ENCODE measurements at places on chromosomes 4 and X. TPM values are rescaled to one million over a fixed set of nuclear protein-coding genes. Genes with fewer than 3 reads are reported as not detected.

PAGE5 gene
- total RNA-seq, result not detected

PRDM8 gene
- 1.0 TPM for total RNA-seq

H2BW2 gene
- not detected for total RNA-seq

MAGEA2 gene
- not detected for total RNA-seq

CETN2 gene
- 27.9 TPM for total RNA-seq

BRS3 gene
- not detected for total RNA-seq

GPR119 gene
- not detected for total RNA-seq

NSD2 gene
- 45.3 TPM for total RNA-seq

DNA sequence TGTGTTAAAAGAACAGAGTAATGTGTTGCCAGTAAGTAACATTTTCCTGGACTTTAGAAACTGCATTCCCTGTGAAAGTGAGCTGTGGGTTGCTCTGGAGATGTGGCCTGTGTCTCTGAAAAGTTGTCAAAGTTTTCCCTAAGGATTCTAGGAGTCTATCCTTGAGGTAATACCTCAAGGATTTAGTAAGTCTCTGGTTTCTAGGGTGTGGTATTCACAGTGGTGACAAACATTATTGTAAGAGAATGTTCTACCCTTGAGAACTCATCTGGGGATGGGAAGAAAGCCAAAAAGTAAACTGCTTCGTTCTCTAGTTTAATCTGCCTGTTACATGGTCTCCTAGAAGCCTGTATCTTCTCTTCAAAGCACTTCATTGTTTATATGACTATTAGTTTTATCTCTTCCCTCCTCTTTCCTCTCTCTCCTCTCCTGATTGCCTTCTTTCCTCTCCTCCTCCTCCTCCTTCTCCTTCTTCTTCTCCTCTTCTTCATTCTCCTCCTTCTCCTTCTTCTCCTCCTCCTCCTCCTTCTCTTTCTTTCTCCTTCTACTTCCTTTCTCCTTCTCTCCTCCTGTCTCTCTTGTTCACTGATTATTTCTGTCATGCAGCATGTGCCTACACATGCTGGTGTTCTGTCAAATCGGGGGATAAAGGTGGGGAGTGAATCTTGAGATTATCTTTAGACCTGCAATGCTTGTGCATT is 321.3 kb downstream of the PTTG2 start:
- no peak for DNase-seq

GRCh38 chrX:96436105-96436504 is 248.5 kb upstream of the DIAPH2 start:
- DNase-seq, result no peak

DNA sequence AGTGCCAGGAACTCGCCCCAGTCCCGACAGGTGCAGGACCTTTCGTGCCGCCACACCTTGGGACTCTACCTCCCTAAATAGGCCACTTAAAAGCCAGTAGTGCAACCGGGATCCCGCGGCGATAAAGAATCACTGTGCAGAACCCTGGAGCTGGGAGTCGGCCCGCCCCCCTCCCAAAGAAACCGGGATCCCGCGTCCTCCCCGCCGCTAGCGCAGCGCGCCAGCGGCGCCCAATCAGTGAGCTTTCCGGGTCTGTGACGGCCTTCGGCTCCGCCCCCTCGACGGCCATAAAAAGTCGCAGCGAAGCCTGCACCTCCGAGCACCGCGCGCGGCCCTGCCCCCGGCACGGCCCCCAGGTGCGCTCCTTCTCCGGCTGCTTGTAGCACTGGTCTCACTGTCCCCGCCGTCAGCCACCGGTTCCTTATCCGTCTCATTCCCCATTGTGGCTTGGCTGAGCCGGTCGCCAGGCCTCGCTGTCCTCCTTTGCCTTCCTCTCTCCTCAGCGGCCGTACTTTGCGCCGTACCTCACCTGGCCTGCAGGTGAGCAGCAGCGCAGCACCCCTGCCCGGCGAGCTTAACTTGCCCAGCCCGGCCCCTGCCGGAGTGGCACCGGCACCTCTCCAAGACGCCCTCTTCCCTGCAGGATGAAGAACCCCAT is at the start of gene LRAT:
TSS of gene LRAT (plus strand) at position 318 of the 658 bp plus-strand sequence. CDS start at position 645, 327 bp downstream.
- peak; percentile 44 for DNase-seq

DNA sequence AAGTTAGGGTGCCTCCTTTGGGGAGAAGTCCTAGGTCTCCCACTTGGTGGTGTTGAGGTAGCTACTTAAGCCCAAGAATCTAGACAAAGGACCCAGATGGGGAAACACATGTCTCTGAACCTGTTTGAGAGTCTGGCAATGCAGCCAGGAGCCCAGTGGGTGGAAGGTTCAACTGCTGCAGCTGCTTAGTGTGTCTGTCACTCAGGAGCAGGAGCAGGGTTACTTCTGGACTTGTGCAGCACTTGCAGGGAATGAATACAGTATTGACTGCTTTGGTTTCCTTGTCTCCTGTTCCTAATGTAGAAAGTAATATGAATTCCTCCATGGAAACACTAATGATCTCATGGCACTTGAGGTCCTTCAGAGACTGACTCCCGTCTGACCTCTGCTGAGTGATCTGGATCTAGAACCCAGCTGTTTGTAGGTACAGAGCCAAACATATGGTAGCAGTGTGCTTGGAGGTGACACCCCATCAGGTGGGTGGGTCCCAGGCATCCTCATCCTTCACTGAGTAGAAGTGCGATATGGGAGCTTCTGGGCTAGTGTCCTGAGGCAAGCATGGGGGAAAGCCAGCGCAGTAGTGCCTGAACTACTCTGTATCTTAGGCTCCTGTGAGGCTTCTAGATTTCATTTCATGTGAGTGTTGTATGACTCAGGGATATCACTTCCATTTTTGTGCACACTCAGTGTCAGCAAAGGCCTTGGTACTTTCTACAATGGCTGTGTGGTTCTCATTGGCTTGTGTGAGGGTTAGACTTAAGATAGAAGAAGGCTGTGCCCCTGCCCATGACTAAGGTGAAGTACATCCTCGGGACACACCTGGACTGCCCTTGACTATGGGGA is 85.0 kb upstream of the WDR1 start:
- DNase-seq, result no peak

GRCh38 chrX:136176399-136176825 is 29.1 kb downstream of the FHL1 start:
- DNase-seq, result no peak

DNA sequence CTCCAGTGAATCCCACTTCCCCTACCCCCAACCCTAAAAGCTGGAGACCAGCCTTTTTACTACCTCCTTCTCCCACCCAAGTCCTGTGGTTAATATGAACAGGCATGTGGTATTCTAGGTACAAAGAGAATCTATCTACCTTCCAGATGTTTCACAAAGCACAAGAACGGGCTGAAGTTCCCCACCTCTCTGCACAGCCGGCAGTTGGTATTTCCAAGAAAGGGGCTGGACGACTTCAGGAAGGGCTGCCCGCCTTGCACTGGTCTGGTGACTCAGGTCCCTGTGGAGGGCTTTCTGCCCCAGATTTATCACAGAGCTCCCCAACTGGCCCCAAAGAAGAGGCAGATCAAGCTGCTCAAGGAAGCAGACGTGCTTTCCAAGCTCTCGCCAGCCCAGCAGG is 4.5 kb downstream of the FAM47E start:
- DNase-seq, result no peak

- DNase-seq, result no peak
Observed at GRCh38 chr4:87196146-87196545, 24.3 kb downstream of the KLHL8 start.

GRCh38 chr4:86358257-86358656 is 1.6 kb downstream of the MAPK10 start:
- DNase-seq, result no peak

DNA sequence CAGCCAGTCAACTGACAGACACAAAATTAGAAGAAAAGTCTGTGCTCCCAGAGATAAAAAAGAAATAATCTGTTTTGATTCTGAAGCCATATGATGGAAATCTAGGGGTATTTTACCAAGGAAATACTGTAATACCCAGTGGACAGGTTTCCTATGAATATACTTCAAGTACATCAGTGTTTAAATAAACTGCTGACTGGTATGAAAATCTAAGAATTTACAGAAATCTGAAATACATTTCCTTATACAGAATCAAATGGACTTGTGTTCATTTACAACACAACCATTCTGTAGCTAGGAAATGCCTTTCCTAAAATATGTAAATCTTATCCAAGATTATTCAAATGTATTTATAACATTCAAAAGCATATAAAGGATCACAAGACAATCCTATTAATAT is 13.4 kb downstream of the YTHDC1 start:
- no peak for DNase-seq

DNA sequence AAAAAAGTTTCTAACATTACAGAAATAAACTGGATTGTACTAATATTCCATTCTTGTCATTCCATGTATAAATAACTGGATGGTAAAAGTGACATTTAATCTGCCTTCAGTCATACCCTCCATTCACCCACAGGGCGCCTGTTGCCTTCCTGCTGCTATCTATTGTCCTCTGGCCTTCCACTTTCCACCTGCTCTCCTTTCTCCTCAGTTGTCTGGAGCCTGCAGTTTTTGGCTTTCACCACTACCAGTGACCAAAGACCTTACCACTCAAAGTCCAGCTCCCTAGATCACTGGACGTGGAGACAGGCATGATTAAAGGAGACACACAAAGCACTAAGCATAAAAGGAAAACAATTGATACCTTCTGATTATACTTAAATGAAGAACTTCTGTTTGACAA is 46.2 kb upstream of the NHS start:
- DNase-seq, result no peak

DNA sequence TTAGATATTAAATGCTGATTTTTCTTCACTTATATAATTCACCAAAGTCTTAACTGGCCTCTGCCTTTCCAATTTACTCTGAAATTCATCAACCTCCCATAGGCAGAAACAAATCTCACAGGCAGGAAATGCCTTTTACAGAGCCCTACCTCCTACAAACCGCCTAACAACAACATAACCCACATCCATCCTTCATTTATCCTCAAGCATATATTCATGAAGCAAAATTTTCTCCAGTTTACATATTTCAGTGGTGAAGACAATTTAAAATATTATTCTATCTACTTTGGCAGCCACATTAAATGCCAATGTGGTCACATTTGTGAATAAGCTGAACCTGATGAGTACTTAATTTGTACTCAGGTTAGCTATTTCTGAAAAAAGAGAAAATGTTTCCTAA is 30.3 kb downstream of the SEPSECS start:
- DNase-seq, result no peak

GRCh38 chrX:136941396-136942337 is 61.1 kb upstream of the RBMX start:
- no peak for DNase-seq

DNA sequence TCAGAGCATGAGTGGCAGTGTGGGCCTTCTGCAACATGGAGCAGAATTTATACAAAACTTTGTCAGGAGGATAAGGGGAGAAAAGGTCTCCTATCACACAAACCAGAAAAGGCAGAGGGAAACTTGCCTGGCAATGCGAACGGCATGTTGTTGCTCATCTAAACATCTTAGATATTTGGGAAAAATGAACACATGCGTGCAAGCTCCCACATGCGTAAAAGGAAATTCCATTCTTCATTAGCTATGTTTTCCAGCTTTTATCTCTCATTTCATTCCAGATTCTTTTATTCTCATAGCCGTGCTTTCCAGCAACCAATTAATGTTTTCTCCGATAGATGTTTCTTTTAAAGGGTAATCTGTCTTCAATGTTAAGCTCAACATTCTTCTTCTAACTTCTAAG is 31.3 kb upstream of the GBA3 start:
- DNase-seq, result no peak

- no peak for DNase-seq
Observed at GRCh38 chr4:83604321-83604720, 68.4 kb downstream of the GPAT3 start.
